ENCODE measurements at places on chromosomes 4 and X.

DNA sequence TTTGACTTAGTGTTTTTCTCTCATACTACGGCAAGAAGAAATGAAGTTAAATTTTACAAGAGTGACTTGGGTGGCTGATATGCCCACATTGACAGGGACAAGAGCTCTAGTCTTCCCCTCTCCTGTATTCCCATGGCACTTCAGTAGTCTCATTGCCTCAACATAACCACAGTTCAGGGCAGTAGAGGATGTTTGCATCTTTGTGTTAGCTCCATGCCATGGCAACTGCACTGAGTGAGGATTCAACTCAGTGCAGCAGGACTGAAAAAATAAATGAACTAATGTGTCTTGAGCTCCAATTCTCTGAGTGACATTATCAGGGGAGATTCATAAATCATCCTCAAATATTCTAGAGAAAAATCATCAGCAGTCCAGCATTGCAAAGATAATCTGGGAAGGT, 78.8 kb downstream of the TET2 start:
- DNase-seq: no peak

- no peak for DNase-seq
Measured at GRCh38 chr4:18676526-18676915, 655.0 kb upstream of the LCORL start.

- peak; percentile 30 for DNase-seq
Measured at GRCh38 chrX:10197279-10198210, 40.8 kb downstream of the CLCN4 start.

- DNase-seq: peak; percentile 29
Measured at GRCh38 chrX:68912113-68912512, 83.3 kb downstream of the EFNB1 start.

All from astrocyte of the spinal cord (primary cell).